ENCODE measurements at places on chromosomes 2 and 18.

DNA sequence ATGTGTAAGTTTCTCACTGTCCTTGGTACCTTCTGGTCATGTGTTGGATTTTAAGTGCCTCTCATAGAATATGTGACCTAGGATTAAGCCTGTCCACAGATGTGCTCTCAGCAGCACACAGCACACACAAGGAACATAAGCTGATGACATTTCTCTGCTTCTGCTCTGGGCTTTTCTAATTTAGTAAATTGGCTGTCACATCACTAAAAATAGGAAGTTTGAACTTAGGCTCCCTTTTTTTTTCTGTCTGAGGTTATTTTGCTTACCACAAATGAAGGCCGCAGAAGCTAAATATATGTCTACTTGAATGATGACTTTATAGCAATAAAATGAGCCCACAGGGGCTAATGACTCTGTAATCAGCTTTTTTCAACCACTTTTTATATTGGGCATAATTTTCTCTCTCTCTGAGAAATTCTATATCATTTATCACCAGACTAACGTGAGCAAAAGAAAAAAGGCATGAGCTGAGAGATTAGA lies 150.2 kb upstream of the KLHL14 start:
- DNase-seq: no peak

GRCh38 chr2:38654528-38655381 lies 11.2 kb upstream of the GALM start:
- no peak for DNase-seq

DNA sequence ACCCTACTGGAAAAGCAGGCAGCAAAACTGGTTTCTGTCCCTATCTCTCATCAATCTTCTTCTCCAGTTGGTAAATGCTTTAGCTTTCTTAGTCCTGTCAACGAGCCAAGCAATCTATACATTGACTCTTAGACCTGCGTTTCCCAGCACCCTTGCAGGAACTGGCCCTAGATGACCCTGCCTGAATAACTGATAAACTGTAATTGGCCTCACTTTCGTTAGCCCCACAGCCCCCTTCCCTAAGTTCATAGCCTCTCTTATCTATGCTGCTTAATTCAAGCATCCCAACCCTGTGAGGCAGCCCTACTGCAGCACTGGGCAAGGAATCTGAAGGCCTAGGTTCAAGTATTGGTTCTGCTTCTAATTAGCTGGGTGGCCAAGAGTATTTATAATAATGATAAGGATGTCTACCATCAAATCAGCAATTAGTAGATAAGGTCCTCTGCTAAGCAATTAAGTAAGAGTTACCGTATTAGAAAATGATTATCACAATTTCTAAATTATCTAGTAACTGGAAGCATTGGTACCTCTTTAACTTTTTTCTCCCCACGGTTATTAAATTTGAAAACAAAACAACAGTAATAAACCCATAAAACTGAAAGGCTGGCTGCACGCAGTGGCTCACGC lies 86.4 kb upstream of the RMDN2 start:
- DNase-seq: no peak

DNA sequence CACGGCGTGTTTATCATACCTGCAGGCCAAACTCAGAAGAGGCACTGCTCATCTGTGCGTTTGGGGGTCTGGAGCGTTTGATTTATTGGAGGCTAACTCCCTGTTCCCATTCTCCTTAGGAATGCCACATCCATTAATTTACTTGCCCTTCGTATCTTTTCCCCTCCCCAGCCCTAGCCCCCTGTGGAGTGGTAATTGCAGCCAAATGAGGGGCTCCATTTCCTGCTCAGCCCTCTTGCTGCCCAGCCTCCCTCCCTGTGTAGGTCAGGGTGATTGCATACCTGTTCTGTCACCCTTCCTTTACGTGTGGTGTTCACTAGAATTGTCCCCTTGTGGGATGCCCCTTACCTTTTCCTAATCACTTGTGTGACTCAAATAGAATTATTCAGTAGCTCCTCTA lies 120.4 kb downstream of the MAP3K20 start:
- no peak for DNase-seq

- peak; percentile 3 for DNase-seq
These were observed 46.9 kb downstream of the MBD5 start for GRCh38 chr2:148067801-148068200.

GRCh38 chr18:57819671-57820460 lies 16.8 kb upstream of the ATP8B1 start:
- DNase-seq: no peak

- no peak for DNase-seq
These were observed 81.2 kb upstream of the STK17B start for GRCh38 chr2:196252408-196253115.

GRCh38 chr18:74722237-74722636 lies 124.6 kb downstream of the ZNF407 start:
- DNase-seq: no peak

DNA sequence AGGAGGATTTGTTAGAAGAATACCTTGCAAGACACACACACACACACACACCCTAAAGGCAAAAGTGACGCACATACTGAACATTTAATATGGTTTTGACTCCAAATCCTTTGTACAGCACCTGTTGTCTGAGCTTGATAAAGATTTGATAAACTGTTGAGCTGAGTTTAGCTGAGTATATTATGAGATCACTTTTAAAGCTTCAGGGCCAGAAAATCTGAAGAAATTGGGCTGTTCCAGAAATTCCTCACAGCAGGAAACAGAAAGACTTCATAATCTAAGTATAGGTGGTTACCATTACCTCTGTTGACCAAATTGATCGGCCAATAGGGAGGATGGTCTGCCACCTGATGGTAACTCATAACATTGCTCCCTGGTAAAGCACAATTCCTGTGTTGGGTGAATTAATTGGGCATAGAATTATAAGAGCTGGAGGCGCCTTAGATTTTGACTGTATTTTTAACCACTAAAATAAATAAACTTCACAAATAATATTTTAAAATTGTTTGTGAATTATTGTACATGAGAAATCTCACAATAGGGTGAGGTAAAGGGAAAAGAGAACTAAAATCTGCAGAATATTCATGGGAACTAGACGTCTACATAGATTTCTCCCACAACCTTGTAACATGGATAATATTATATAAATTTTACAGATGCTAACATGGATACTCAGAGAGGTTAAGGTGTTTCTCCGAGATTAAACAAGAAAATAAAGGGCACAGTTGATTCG lies 21.8 kb upstream of the RPIA start:
- DNase-seq: peak; percentile 16

DNA sequence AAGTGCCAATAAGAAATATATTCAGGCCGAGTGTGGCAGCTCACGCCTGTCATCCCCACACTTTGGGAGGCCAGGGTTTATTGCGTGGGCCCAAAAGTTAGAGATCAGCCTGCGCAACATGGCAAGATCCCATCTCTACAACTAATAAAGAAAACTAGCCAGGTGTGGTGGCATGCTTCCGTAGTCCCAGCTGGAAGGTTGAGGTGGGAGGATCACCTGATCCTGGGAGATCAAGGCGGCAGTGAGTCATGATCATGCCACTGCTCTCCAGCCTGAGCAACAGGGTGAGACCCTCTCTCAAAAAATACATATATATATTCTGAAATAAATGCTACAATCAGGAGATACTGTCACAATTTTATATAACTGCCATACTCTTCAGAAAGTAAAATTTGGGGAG lies 1604.8 kb upstream of the NXPH2 start:
- no peak for DNase-seq

DNA sequence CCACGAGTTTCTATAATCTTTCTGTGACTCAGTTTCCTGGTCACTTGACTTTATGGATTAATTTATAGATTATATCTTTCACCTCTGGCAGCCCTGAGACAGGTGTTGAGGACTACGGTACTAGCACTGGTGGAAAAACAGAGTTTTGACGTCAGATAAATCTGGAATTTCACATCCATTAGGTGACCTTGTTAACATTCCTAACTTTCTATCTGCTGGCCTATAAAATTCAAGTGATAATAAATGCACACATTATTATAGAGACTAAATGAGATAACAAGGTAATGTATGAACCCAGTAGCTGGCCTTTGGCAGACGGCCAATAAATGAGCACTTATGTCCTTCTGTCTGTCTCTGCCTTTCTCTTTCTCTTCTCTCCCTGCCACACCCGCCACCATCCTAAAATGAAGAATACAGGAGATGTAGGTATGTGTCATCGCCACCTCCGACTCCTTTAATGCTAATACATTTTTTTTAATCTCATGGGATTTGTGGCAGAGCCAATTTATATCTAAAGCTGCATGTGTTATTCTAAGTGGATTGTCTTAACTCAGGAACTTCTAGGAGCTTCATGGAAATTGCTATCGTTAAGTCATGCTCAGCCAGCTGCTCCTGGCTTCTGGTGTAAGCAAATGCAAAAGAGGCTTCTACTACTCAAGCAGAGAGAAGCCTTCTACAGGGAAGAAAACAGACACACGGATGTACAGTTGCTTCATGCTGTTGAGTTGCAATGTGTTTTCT lies 2.3 kb downstream of the TM4SF20 start:
- peak; percentile 9 for DNase-seq

GRCh38 chr2:95269036-95269680 lies 5.1 kb upstream of the PROM2 start:
- DNase-seq: no peak

GRCh38 chr2:215010390-215010789 lies 128.0 kb downstream of the ABCA12 start:
- no peak for DNase-seq

DNA sequence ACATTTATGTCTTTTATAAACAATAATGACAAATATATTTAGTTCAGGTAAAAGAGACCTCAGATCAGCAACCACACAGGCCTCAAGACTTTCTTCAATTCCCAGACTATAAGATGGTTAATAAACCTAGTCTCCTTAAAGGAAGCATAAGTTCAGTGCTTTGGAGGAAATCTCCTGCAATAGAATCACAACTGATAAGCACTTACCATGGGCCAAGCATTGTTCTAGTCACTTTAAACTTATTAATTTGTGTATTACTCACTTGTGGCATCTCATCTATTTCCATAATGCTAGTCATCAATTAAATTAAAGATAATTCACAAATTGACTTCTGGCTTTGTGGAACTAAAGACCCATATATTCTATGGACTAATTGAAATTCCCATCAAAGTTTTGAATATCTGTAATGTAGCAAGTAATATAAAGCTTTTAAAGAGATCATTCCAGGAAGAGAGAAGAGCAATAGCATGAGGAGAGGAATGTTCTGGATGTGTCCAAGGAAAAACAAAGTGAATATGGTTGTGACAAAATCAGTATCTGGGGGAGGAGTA lies 42.2 kb downstream of the COL3A1 start:
- DNase-seq: no peak

GRCh38 chr18:49546719-49547273 lies 15.1 kb upstream of the LIPG start:
- DNase-seq: no peak

GRCh38 chr2:173590276-173590861 lies 235.7 kb downstream of the CDCA7 start:
- DNase-seq: peak; percentile 97

DNA sequence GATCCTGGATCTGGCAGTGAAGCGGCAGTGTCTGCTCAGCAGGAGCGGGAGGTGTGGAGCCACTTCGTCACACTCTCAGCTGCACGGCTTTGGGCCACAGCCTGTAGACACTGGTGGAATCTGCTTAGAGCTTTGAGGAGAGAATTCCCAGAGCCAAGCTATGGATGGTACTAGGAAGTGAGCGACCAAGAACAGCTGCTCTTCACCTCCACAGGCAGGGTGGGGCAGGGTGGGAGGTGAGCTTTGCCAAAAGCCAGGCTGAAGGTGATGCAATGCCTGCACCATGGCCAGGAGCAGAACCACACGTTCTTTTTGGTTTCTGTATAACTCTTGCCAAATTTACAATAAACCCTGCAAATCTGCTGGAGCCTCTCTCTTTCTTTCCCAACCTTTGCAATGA lies 226.1 kb downstream of the ANKRD30B start:
- DNase-seq: no peak

DNA sequence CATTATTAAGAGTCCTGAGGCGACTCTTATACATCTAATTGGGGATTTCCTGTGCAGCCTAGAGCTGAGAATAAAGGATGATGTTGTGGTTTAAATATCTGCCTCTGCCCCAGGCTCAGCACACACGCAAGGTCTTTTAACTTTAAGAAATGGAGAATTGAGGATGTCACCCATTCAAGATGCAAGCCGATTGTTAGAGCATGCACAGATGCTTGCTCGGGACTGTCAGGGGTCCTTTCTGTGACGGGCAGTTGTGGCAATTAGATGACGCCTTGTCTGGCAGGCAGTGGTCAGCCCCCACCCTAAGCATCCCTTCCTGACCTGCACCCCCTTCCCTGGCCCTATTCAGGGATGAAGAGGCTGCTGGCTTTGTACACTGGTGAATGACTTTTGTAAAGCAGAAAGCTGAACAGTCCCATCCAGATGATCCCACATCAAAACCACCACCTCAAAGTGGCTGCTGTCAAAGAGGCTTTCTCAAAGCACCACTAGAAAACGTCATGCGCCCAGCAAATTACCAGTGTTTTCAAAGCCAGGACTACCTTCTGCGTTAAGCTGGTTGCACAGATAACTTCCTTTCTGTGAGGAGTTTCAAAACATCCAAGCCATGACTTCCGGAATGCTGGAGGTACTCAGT lies 23.7 kb downstream of the FAM178B start:
- DNase-seq: no peak

DNA sequence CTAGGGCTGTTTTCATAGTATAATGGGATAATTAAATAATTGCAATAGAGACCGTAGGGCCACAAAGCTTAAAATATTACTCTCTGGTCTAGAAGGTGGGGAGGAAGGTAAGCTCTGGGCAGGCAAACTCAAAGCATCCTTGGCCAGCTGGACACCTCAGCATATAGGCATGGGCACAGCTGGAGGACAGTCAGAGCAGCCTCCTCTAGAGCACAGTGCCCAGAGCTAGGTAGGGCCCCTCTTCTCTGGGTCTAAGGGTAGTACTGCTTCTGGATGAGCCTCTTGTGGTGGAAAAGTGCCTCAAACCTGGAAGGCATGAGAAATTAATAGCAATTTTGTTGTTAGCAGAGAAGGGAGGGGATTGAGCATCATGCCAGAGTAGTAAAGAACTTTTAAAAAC lies 291.3 kb upstream of the FBXO11 start:
- no peak for DNase-seq

- peak; percentile 90 for DNase-seq
These were observed 33.7 kb downstream of the ANKRD30B start for GRCh38 chr18:14781671-14782070.

GRCh38 chr18:29028560-29028959 lies 851.6 kb upstream of the CDH2 start:
- DNase-seq: no peak

DNA sequence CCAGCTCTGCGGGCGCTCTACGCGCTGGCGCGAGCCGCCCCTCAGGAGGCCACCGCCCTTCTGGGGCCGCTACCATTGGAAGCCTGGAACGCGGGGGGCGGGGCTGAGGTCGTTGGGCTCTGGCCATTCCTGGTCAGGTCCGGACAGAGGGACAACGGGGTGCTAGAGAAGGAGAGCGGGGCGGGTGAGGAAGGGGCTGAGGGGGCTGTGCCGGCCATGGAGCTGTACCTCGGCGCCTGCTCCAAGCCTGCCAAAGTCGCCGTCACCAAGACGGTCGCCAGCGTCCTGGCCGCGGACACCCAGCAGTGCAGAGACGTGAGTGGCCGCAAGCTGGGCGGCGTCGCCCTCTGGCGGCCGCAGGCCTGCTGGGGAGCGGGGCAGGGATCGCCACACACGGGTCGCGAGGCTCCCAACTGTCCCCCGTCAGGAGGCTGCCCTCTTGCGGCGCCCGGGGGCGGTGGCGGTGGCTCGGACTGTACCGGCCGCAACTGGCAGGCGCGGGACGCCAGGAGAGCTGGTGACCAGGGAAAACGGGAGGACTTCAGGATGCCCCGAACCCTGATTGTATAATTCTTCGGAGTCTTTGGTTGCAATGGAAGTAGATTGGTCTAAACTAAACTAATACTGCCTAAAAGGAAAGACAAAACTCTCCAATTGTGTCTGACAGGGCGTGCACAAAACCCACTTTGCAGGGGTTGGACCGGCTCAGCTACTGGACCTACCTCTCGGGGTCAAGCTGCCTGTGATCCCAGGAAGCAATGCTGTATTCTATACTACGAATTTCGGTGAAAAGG lies at the start of gene FSIP2:
Gene FSIP2, plus strand, starts transcription at position 126 of the 794 bp plus-strand sequence. Its CDS starts 91 bp downstream, at position 217.
- no peak for DNase-seq

Data from NCI-H748 treated with DMSO at 0.1 percent for 48 hours (cell line).